ENCODE measurements at places on chromosomes 4 and X.
A peak's percentile ranks its signal among the peaks of the same experiment; 100 is the strongest.

GRCh38 chr4:57106181-57106580, 4.0 kb downstream of the IGFBP7 start:
- no peak for DNase-seq

- DNase-seq: no peak
Measured at GRCh38 chr4:138292321-138292720, 50.2 kb upstream of the SLC7A11 start.

DNA sequence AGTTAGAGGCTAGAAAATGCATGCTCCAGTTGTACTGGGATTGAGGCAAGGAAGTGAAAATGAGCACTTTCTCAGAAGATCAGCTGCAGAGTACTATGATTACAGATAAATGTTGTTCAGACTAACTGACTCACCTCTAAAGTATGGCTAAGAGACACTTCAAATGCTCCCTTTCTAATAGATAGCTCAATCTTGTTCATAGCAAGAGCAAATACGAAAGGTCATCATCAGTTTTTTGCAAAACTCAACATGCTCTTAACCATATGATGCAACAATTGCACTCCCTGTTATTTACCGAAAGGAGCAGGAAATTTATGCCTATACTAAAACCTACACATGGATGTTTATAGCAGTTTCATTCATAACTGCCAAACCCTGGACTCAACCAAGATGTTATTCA, 838.4 kb upstream of the INTU start:
- no peak for DNase-seq

- no peak for DNase-seq
Measured at GRCh38 chr4:40702137-40702799, 47.5 kb upstream of the NSUN7 start.

DNA sequence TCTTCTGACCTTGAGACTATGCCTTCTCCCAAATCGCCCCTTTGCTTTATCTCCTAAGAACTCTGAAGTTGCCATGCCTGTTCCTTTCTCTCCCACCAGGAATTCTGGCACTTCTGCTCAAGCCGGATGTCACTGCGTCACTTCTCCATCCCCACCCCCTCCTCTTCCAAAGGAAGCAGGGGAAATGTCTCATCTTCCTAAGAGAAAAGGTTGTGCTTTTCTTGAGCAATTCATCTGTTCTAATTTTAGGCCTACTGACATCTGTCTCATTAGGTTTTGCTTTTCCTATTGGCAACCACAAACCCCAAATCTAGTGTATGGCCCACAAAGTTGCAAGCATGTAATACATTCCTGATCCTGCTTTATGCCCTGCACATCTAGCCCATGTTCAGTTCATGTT, 163.1 kb upstream of the PLAC1 start:
- DNase-seq: no peak

DNA sequence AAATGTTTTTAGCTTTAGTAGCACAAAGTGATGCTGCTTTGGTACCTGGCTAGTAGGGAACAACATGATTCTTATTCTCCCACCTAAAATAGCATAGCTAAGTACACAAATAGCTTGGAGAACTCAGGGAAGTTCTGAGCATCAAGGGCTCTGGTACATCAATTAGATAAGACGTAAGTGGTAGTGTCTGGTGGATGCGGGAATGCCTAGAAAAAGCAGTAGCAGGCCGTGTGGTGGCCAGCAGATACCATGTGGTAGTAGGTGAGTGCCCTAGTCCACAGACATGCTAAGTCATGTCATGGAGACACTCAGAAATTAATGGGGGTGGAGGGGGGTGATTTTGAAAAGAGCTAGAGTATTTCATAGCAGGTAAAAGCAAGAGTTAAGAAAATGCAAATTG, 347.3 kb upstream of the NOCT start:
- no peak for DNase-seq

DNA sequence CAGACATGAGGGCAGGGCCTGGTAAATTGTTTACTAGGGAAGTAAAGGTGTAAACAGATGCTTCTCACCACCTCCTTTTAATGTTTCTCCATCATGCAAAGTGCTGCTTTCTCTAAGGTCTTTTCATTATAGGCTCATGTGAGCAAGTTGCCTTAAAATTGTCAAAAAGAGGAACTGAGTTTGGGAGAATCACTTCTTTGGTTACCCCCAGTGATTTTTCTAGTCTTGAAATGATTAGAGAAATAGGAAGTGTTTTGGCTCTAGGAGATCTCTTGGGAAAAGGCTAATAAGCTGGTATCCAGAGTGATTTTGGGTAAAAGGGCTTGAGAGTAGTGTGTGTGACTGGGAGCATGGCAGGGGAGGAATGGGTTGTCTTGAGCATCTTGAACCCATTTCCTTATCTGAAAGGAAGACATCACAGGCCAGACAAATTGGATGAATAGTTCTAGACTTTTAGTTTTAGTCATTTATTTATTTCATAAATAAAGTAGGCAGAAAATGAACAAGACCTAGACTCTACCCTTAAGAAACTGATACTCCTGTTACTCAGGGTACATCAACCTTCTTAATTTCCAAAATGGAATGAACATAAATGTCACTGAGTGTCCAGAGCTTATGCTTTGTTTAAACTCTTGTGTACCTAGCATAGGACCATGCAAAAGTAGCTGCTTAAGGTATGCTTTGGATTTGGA, 14.2 kb downstream of the GRPR start:
- DNase-seq: no peak

DNA sequence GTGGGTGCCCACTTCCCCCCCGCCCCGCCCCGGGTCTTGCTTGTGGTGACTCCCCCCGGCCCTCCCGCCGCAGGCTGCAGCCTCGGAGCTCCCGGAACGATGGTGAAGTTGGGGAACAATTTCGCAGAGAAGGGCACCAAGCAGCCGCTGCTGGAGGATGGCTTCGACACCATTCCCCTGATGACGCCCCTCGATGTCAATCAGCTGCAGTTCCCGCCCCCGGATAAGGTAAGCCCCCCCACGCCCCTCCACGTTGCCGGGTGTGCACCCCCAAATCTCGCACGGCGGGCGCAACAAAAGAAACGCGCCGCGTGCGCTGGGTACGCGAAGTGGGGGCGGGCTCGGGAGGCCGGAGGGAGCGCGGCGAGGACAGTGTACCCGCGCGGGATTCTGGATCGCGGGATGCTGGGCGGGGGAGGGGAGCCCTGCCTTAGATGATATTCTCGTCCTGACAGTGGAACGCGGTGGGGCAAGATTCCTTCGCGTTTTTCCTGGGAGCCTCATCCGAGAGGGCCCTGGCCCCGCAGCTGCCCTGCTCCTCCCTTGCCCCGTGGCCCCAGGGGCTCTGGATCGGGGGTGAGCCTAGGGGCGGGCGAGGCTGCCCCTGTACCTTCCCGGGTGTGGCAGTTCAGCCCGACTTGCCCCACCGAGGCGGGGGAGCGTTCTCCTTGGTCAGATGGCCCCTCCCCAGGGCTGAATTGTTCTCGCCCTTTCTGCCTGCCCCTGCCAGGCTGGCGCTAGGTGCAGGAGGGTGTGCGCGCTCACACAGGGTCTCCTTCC, 819 bp downstream of the NSG1 start:
- no peak for DNase-seq

DNA sequence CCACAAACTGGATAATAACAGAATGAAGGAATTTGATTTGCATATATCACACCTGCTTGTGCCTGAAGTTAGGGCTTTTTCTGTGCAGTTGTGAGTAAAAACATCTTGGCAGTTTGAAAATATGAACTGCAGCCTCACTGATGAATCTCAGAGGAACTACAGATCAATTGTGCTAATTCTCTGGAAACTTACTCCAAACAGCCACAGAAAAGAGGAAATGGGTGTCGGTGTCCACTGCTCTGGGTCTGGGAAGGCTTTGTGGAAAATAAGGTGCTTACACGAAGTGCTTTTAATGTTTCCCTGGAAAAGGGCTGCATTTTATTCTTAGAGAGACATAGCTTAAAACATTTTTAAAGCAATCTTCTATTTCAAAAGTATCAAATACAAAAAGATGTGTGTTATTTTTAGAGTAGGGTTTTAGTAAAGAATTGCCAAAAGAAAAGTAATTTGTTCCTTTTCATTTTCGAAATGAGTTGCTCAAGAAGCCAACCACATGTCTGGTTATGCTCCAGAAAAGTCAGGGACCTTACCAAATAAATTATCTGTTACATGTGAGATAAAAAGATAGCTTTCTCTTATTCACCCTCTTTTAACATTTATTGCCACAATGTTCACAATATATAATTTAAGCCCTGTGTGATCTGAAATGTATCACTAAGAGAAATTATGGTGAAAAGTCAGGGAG, 240.1 kb downstream of the FRAS1 start:
- no peak for DNase-seq

GRCh38 chrX:10486373-10486772, 134.0 kb downstream of the MID1 start:
- DNase-seq: no peak

DNA sequence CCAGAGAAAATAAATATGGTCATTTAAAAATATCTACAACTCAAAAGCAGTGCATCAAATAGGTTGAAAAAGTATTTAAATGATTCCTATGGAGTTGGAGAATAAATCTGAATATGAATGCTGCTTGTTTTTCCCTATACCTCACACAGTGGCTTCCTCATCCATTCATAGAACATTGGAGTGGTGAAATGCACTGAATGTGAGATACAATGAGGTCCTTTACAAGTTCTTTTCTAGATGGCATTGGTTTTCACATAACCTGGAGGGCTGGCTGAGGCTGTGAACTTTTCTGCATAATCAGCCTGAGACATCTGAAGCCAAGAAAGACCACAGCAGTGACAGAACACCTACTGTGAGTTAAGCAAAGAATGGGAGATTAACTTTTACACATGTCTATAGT, 279.1 kb upstream of the NRK start:
- no peak for DNase-seq

DNA sequence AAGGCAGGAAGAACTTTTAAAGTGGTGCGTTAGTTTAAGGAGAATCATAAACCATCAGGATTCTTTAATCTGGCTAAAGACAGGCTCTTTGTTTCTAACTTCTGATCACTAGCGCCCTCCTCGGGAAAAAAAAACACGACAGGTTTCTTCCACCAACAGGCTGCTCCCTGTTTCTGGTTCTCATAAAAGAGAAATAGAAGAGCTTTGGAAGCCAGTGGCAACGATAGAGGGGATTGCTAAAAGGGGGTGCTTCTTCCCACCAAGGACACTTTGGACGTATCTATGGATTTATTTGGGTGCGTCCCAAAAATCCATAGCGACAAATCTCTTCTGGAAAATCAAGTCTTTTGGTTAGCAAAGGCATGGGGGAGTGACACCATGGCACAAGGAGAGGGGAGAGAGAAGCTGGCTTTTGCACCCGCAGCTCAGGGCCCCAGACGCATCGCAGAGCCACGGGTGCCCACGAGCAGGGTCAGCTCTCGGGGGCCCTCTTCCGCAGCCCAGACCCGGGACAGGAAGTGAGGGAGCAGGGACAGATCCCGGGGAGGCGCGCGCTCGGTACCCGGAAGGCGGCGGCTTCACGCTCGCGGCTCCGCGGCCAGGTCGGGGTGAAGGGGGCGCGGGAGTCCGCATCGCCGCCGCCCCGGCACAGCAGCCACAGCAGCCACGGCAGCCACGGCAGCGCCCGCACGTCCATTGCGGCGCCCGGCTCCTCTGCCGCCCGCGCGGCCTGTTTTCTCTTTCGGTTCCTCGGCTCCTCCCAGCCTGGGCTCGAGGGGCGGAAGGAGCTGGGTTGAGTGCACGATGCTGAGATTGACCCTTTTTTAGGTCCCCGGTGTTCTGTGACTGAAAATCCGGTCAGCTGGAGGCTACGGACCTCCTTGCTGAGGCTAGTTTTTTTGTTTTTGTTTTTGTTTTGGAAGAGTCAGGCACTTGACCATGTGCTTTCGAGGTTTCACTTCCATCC, at the start of gene CTSO:
CTSO (minus strand) TSS at position 716 of the 967 bp plus-strand sequence; CDS start at position 697, 19 bp downstream.
- DNase-seq: peak; percentile 57

DNA sequence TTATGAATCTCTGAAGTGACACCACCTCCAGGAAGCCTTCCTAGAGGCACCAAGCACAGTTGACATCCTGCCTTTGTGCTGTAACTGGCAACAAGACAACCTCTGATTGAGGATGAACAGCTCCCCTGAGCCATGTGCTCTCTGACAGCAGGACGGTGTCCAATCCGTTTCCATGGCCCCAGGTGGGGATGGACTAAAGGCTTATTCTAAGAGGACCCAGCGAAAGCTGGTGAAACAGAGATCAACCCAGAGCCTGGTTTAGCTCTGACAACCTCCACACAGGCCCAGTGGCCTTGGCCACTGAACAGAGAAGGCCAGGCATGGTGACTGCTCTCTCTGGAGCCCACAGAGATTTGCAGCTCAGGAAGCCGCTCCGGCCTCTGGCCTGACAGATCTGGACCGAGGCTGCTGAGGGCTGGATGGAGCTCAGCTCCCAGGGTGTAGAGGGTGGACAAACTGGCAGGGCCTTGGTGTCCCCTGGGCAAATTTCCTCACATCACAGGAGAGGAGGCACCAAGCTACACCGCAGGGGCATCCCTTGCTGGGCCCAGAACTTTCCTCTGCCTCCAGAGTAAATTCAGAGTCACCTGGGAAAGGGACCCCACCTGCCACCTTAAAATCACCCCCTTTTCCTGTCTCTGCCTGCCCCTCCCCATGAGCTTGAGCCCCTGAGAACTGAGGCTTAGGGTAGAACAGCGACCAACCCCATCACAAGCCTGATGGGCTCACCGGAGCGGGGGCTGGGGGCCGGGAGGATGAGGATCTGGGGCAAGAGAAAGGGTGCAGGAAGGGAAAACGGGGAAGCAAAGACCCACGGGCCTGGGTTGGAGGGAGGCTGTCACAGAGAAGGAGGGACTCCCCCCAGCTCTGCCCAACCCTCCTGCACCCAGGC, 40.2 kb downstream of the HMX1 start:
- no peak for DNase-seq

- DNase-seq: no peak
Measured at GRCh38 chr4:169079942-169080827, 70.1 kb upstream of the CBR4 start.

DNA sequence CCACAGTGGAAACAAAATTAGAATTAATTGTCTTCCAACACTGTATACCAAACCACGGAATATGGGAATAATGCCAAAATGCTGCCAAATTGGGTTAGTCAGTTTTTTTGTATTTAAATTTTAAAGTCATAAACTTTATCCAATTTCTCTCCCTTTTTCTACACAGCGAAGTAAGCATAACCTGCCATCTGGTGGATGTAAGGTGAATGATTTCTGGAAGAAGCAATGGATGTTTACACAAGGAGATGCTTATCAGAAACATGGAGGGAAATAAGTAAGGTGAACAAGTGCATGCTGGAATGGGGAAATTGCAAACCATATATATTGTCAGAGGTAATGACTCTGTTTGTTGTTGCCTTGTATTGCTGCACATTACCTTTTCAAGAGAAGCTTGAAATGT, 691.9 kb downstream of the TECRL start:
- no peak for DNase-seq

- no peak for DNase-seq
Measured at GRCh38 chr4:57013543-57014120, 34.9 kb downstream of the POLR2B start.

DNA sequence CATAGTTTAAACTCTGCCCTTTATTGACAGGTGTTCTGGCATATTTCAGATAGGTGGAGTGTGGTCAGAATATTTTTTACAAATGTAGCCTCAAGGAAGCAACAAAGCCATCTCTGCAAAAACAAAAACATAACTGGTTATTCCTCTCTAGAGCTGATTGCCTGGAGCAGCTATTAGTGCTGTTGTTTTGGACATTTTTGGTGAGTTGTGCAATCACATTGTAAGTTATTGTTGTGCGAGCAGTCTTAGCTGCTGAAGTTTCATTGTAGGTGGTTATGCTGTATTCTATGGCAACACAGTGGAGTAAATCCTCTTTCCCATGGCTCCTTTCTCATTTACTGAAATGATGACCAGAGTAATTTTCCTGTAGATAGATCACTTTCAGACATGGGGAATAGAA, 1413.0 kb downstream of the PCDH7 start:
- no peak for DNase-seq

- no peak for DNase-seq
Measured at GRCh38 chr4:5943561-5943960, 50.7 kb upstream of the CRMP1 start.

GRCh38 chr4:60034361-60034760, 1165.8 kb upstream of the ADGRL3 start:
- DNase-seq: no peak
